ENCODE measurements at places on chromosomes 5 and 9.

- no peak for DNase-seq
Measured at GRCh38 chr5:178338126-178338749, 105.6 kb upstream of the PHYKPL start.

GRCh38 chr5:115098041-115098702, 71.5 kb downstream of the TRIM36 start:
- DNase-seq: peak; percentile 6

DNA sequence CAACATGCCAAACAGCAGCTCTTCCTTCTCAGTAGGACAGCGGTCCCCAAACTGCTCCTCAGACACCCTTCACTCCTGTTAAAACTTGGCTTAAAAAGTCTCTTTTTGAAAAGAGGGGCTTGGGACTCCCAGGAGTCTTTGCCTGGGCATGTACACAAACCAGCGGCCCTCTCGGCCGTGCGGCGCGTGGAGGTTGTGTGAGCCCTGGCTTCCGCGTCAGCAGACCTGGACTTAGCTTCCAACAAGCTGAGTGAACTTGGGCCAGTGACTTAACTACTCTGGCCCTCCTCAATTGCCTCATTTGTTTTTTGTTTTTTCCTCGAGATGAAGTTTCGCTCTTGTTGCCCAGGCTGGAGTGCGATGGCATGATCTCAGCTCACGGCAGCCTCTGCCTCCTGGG, 15.3 kb upstream of the NTNG2 start:
- no peak for DNase-seq

GRCh38 chr5:5135957-5136676, 4.0 kb upstream of the ADAMTS16 start:
- no peak for DNase-seq

- no peak for DNase-seq
Measured at GRCh38 chr9:124795881-124796431, 19.0 kb downstream of the OLFML2A start.

GRCh38 chr5:43926923-43927322, 323.9 kb downstream of the NNT start:
- no peak for DNase-seq

DNA sequence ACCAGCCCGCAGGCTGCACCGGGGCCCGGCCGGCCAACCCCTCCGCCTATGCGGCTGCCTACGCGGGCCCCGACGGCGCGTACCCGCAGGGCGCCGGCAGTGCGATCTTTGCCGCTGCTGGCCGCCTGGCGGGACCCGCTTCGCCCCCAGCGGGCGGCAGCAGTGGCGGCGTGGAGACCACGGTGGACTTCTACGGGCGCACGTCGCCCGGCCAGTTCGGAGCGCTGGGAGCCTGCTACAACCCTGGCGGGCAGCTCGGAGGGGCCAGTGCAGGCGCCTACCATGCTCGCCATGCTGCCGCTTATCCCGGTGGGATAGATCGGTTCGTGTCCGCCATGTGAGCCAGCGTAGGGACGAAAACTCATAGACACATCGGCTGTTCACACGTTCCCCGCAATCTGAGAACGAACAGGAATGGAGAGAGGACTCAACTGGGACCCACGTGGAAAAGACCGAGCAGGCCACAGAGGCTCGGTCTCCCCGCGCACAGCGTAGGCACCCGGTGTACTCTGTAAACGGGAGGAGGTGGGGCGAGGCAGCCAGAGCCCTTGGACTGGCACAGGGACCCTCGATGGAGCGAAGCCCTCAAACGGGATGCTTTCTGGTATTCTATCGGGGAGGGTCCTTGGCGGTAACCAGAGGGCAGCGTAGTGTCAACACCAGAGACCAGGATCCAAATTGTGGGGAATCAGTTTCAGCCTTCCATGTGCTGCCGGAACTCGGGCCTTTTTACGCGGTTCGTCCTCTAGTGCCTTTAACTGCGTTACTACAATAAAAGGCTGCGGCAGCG, 1.9 kb downstream of the FOXE1 start:
- DNase-seq: no peak

GRCh38 chr5:154782812-154783592, 27.8 kb downstream of the LARP1 start:
- no peak for DNase-seq

DNA sequence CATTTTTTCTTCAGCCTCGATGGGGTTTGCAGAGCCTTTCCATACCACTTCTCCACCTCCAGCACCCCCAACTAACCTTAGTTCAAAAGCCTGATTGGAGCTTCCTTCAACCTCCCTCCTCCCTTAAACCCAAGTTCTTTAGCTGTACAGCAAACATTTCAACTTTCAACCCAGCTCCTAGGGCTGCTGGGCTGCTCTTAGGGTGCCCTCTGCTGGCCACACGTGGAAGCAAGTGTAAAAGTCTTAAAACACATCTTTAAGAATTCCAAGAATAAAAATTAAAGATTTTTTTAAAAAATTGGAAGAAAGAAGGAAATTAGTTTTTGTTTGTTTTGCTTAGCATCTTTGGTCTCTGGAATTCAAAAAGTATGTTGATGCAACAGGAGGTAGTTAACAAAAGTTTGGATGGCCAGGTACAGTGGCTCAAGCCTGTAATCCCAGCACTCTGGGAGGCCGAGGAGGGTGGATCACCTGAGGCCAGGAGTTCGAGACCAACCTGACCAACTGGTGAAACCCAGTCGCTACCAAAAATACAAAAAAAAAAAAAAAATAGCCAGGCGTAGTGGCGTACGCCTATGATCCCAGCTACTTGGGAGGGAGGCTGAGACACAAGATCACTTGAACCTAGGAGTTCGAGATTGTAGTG, 15.5 kb upstream of the HSD17B3 start:
- DNase-seq: peak; percentile 52

GRCh38 chr9:134294153-134295071, 31.8 kb upstream of the RXRA start:
- no peak for DNase-seq

DNA sequence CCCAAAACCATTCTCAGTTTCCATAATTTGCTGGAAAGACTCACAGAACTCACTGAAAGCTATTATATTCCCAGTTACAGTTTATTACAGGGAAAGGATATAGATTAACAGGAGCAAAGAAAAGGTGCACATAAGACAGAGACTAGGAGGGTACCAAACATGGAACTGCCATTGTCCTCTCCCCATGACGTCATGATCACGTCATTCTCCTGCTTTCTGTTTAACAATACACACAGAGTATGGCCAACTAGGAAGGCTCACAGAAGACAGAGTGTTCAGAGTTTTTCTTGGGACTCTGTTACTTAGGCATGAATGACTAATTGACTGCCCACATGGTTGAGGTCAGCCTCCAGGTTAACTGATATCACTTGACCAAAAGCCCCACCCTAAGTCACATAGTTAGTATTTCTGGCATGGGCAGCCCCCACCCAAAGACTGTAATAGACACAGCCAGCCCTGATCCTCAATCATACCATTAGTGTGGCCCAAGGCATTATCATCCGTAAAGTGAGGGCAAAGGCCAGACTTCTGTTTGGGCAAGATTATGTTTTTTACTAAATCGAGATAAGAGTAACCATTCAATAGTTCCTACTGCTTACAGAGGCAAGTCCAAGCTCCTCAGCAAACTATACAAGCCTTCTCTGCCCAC, 353.5 kb upstream of the POU5F2 start:
- DNase-seq: no peak

DNA sequence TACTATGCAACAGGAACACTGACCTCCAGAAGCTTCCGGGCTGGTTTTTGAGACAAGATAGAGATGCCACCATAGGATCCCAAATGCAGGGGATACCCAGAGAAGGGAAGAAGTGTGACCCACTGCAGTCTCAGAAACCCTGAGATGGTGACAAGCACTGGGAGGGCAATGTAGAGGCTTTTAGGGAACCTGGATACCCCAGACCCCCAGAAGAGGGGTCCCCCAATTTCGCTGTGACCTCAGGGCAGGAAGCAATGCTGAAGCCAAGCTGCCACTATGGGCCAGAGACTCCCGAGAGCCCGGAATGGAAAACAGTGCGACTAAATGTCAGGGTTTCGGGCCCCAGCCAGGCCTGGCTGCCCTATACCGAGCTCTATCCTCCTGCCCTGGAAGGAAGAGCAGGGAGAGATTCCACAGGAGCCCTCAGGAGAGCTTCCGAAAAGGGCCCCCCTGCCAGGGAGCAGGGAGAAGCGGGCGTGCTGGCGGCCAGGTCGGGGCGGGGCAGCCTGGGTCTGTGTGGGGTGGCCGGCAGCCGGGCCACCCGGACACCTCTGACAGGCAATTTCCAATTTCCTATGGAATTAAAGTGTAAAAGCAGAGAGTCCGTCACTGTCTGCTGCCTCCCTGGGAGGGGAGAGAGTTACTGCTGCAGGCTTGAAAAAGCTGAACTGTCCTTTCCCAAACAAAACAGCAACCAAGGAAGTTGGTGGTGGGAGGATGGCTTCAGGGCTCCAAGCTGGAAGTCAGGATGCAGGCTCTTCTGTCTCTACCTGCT, 154.2 kb downstream of the FGF18 start:
- DNase-seq: no peak
